Activated CD4-positive, alpha-beta T cell treated with anti-CD3 and anti-CD28 coated beads for 1 hour (primary cell): ENCODE measurements at places on chromosomes 12 and 14.

GRCh38 chr12:54371328-54372112, 7.2 kb upstream of the GPR84 start:
- no peak for DNase-seq

GRCh38 chr12:43648636-43649035, 96.6 kb upstream of the ADAMTS20 start:
- DNase-seq: no peak

- no peak for DNase-seq
These were observed 219.9 kb upstream of the ATXN7L3B start for GRCh38 chr12:74317741-74318140.

- DNase-seq: no peak
These were observed 408.5 kb downstream of the ZFP36L1 start for GRCh38 chr14:68384335-68384734.

DNA sequence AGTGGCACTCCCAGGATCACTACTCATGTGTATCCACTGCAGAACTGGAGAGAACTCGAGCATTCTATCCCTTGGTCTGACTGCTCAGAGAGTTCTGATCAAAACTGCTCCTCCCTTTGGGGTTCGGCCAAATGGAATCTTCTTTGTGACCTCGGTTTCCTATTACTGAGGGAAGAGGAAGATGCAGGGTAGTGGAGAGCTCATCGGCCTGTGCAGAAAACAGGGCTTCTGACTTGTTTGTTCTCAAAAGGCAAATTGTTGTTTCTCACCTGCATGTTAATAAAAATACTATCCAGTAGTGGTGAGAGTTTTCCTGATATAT, 17.1 kb upstream of the AKAP6 start:
- no peak for DNase-seq

DNA sequence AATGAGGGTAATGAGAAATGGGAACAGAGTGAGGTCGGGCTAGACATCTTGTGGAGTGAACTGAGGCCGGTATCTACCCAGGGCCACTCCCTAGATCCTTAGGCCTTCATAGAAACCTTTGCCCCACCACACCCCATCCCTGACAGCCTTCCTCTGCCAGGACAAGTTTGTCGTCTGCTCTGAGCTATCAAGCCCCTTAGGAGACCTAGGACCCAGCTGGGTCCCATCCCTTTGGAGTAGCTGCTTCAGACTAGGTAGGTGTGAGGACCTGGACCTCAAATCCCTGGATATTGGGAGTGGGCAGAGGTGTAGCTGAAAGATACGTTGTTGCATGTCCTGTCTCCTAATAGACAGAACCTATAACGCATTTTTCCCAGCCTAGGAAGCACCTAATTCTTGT, at the start of gene TMEM253:
Gene TMEM253 (plus strand): TSS at position 136 of the 400 bp plus-strand sequence. CDS start 278 bp downstream, outside the sequence.
- DNase-seq: no peak

- no peak for DNase-seq
These were observed 854.0 kb upstream of the SEL1L start for GRCh38 chr14:82387699-82388098.
